T-helper 2 cell (primary cell): ENCODE measurements at places on chromosomes 12 and 14.

- DNase-seq, result no peak
These were observed 17.3 kb downstream of the COX14 start for GRCh38 chr12:50129290-50129689.

DNA sequence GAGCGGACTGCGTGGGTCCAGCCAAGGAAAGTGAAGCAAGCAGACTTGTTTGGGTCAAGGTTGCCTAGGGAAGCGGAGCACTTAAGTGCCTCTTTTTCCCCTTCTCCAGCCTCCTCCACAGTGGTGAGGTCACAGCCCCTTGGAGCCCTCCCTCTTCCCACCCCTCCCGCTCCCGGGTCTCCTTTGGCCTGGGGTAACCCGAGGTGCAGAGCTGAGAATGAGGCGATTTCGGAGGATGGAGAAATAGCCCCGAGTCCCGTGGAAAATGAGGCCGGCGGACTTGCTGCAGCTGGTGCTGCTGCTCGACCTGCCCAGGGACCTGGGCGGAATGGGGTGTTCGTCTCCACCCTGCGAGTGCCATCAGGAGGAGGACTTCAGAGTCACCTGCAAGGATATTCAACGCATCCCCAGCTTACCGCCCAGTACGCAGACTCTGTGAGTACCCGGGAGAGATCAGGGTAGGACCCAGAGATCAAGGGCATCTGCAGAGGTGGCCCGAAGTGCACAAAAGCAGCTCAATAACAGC lies at the start of gene TSHR:
TSHR (plus strand) TSS at position 206 of the 526 bp plus-strand sequence; CDS start at position 266, 60 bp downstream.
- DNase-seq, result no peak

GRCh38 chr12:19872621-19873540 lies 433.6 kb downstream of the AEBP2 start:
- DNase-seq, result no peak

DNA sequence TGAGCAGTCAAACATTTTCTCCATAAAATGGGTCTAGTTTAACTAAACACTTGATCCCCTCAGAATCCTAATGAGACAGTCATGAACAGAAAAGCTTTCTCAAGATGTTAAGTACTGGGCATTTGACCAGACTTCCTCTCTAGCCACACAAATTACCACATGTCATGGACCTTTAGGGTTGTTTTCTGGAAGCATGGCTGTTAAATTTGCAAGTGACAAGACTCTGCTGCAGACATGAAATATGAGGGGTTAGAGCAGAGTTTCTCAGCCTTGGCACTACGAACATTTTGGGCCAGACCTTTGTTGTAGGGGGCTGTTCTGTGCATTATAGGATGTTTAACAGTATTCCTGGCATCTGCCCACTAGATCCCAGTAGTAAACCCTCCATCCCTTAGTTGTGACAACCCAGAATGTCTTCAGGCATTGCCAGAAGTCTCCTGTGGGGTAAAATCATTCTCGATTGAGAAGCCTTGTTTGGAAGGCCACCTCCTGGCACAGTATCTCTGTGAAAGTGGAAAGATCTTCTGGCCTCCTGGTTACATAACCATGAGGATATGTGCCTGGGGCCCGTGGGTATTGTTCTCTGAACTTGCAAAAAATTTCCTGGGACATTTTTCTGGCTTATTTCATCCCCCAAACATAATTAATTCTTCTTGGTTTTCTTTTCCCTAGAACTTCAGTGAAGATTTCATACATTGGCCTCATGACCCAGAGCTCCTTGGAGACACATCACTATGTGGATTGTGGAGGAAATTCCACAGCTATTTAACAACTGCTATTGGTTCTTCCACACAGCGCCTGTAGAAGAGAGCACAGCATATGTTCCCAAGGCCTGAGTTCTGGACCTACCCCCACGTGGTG lies 4.3 kb downstream of the TMEM106C start:
- DNase-seq, result no peak

- DNase-seq, result peak; percentile 49
These were observed 1.4 kb upstream of the ARHGEF40 start for GRCh38 chr14:21068521-21069387.

DNA sequence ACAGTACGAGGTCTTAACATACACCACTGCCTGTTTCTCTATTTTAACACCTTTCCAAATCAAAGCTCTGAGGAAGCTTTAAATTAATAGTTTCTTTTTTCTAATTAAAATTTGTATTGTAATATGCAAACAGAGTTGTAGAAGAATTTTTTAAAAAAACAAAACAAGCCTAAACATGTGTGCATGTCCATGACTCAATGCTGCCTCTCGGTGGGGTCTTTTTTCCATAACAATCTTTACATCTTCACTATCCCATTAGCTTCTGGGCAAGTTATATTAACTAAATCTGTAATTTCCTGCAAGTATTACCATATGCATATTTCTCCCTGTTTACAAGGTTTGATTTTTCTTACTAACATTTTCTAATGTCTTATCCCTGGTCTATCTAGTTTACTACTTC lies 143.9 kb upstream of the NAV3 start:
- no peak for DNase-seq

DNA sequence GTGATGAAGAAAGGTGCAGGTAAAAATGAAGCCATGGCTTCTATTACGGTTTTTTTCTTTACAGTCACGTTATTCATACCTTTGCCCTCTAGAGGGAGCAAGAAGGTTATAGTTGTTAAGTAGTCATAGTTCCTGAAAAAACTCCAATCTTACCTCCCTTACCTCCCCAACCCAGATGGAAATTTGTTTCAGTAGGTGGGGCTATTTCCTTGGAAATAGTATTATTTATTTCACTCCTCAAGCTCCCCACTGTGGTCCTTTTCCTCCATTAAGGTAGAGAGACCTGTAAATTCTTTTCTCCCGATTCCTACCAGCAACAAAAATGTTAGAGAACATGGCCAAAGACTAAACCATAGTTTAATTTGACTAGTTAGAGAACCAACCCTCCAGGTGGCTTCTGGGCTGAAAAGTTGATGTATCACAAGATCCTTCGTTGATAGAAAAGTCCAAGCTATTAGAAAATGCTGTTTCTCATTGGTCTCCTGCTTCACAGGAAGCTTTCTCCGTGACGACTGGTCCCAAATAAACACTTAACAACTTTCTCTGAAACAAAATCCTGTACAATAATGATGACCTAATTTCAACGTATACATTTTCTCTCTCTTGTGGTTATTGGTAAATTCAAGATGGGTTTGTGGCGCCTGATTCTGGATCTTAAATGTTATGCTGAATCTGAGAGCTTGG lies 43.5 kb downstream of the TMX1 start:
- DNase-seq, result no peak

- DNase-seq, result no peak
These were observed 7.9 kb downstream of the SERPINA1 start for GRCh38 chr14:94380225-94381148.

- DNase-seq, result no peak
These were observed 68.5 kb upstream of the CAPRIN2 start for GRCh38 chr12:30823156-30823699.

DNA sequence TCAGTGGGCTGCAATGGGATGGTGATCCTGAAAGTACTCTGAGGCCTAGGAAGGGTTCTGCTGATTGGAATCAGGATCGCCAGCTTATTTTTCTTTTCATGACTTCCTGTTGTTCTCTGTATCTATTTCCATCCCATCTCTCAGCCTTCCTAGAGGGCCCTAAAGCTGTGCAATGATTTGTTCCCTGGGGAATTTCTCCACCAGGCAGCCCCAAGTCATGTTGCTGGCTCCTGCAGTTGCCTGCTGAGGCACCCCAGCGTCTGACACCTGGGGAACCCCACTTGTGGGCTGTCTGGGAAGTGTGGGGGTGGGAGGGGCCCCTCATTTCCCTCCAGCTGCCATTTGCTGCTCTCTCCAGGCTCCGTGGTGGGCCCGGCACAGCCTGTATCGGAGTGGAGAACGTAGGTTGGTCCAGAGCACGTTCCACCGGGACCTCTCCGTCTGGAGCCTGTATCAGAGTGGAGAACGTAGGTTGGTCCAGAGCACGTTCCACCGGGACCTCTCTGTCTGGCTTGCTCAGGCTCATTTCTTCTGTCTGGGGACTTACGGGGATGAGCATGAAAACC lies 138.3 kb downstream of the TSPAN9 start:
- DNase-seq, result no peak

DNA sequence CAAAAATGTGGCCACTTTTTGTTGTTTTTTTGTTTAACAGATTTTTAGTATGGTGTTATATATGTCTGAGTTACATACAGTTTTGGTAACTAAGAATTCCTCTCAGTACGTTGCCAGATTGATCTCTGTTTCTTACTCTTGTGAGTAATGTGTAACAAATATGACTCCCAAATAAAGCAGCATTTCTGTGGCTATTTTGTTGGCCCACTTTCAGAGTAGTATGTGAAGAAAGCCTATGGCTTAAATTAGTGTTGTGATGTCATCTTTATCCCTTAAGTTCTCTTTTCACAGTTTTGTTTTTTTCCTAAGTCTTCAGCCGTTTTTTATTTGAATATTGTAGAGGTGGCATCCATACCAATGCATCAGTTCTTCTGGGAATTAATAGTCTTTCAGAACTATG lies 10.7 kb downstream of the PCNX4 start:
- DNase-seq, result no peak

DNA sequence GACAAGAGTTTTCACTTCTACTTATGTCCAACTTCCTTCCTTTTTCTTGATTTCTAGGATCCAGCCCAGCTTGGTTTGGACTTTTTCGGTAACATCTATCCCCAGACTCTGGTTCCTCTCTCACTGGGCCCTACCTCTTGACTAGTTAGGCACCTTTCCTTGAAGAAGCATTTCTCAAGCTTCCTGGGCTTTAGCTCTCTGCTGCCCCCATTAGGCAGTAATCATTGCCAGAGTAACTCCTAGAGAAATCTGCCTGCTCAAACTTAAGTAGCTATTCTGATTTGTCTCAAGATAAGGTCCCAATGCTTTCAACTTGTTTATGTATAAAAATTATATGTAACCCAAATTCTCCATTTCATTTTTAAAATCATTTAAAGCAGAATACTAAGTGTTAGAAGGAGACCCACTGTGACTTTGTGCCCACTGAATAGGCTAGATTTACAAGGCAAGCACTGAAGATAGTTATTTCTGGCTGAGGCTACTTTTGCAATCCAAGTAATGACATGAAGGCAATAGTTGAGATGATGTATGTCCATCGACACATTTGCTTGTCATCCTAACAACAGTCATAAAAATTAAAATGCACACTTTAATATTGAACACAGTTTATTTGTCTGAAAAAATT lies 275.0 kb upstream of the G2E3 start:
- DNase-seq, result no peak

GRCh38 chr14:57274551-57274950 lies 5.8 kb downstream of the AP5M1 start:
- no peak for DNase-seq

- peak; percentile 54 for DNase-seq
These were observed 38.2 kb upstream of the MAP1LC3B2 start for GRCh38 chr12:116520801-116521471.

DNA sequence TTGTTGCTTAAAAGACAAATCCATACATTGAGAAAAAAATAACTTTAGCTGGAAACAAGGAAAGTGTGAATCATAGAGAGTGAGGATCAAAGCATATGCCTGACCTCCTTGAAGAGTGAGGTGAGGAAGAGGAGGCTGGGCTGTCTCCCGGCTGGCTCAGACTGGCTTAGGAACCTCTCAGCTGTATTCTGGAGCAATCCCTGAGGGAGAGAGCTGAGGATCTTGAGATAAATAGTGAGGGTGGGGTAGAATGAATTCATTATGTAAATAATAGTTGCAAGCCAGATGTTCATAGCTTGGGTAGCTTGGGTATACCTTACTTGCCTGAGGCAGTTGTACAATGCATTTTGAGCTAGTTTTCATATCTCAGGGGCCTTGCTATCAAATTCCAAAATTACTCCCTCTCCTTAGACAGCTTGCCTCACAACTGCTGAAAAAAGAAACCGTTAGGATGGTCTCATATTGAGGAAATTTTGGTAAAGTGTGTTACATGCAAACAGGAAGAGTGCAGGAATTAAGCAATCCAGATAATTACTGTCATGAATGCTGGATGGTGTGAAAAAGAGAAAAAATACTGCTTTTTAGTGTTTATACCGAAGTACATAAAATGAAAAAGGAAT lies 30.5 kb upstream of the SLC15A5 start:
- no peak for DNase-seq

DNA sequence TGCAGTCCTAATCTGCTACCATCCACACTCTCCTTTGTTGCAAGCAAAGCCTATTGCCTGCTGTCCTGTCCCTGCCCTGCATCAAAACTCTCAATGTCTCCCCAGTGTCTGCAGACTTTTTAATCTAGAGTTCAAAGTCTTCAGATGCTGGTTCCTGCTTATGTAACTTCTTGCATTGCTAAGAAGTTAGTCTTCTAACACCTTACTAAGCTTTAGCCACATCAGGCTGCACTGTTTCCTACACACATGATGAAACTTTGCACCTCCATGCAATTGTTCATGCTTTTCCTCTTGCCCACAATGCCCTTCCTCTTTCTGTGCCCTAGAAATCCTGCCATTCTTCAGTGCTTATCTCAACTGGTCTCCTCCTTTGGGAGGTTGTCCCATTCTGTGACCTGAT lies 16.2 kb upstream of the DICER1 start:
- DNase-seq, result no peak

DNA sequence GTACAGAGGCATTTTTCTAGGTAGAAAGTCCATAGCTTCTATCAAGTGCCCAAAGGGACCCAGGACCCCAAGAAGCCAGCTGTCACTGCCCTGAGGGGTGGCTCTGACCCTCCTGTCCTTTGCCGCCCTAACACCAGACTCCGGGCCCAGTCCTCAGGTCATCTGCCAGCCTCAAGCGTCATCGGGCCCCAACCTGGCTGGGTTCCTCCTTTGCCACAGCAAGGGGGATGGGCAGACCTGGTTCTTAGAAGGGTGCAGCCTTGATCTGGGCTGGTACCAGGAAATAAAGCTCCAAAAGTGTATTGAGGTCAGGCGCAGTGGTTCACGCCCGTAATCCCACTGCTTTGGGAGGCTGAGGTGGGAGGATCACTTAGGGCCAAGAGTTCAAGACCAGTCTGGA lies 27.1 kb upstream of the FAM222A start:
- DNase-seq, result no peak

- no peak for DNase-seq
These were observed 305.6 kb downstream of the RAD51B start for GRCh38 chr14:68124979-68125731.

GRCh38 chr12:22361785-22362184 lies 27.3 kb upstream of the ST8SIA1 start:
- DNase-seq, result no peak

GRCh38 chr12:109737631-109738030 lies 24.0 kb downstream of the FAM222A start:
- DNase-seq, result no peak

DNA sequence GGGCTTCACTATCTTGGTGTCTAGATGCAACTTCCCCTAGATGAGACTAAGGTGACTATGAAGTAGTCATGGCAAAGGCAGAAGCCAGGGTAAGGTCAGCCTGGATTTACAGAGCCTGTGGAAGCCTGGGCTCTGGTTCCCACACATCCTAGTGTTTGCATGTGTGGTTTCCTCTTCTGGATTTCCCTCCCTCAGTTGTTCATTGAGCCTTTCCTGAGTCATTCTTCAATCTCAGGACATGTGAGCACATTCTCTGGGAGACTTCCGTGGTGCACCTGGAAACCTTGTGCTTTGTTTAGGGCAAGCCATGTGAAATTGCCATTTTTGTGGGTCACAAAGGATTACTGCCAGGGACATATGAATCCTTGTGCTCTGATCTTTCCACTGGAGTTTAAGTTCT lies 236.6 kb downstream of the C12orf75 start:
- DNase-seq, result no peak

GRCh38 chr12:93912086-93912733 lies 235.0 kb downstream of the CRADD start:
- no peak for DNase-seq

- DNase-seq, result peak; percentile 14
These were observed at the start of gene ASPG for GRCh38 chr14:104085032-104085888. Gene ASPG, plus strand, starts transcription at chr14:104085700. Its CDS starts 71 bp downstream, at chr14:104085771.

GRCh38 chr14:85387181-85387580 lies 142.8 kb upstream of the FLRT2 start:
- no peak for DNase-seq
